Glomerular endothelial cell (primary cell): ENCODE measurements at places on chromosomes 13 and 19. TPM values are rescaled to one million over a fixed set of nuclear protein-coding genes. Genes with fewer than 3 reads are reported as not detected.

DNA sequence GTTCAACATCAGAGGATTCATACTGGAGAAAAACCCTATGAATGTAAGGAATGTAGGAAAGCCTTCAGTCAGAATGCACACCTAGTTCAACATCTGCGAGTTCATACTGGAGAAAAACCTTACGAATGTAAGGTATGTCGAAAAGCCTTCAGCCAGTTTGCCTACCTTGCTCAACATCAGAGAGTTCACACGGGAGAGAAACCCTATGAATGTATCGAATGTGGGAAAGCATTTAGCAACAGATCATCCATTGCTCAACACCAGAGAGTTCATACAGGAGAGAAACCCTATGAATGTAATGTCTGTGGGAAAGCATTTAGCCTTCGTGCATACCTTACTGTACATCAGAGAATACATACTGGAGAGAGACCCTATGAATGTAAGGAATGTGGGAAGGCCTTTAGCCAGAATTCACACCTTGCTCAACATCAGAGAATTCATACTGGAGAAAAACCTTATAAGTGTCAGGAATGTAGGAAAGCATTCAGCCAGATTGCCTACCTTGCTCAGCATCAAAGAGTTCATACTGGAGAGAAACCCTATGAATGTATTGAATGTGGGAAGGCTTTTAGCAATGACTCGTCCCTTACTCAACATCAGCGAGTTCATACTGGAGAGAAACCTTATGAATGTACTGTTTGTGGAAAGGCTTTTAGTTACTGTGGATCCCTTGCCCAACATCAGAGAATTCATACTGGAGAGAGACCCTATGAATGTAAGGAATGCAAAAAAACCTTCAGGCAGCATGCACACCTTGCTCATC, 15.4 kb downstream of the ZNF570 start:
- no peak for DNase-seq

DNA sequence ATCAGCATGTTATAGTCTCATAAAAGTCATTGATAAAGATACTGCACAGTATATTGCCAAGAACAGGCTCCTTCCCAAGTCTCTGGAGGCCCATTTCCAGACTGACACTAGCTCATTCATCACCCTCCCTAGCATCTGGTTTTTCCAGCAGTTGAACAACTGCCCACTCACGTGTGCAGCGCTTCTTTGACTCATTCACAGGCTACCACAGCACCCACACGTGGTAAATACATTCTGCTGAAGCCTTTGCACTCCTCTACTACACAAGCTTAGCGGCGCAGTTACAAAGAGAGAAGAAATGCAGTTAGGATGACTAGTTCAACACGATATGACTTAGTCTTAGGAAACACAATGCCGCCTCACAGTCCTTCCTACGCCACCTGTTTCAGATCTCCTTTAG, 87.7 kb downstream of the DOCK9 start:
- DNase-seq, result no peak

GRCh38 chr13:80339912-80340650, 845 bp downstream of the SPRY2 start:
- no peak for DNase-seq

GRCh38 chr13:112938680-112939079, 30.3 kb upstream of the MCF2L start:
- no peak for DNase-seq

- DNase-seq, result no peak
Measured at GRCh38 chr13:60075850-60076249, 87.9 kb downstream of the DIAPH3 start.

GRCh38 chr13:80337288-80338081, 3.4 kb downstream of the SPRY2 start:
- DNase-seq, result no peak

- no peak for DNase-seq
Measured at GRCh38 chr19:14363183-14364097, 17.8 kb upstream of the ADGRE5 start.

The CPB2 gene
- total RNA-seq, result not detected in 2 replicates

The ZNF14 gene
- 2.5 and 5.5 TPM in 2 replicates for total RNA-seq

The KLK10 gene
- total RNA-seq, result not detected in 2 replicates

The DDA1 gene
- total RNA-seq, result 74.4 and 78.0 TPM in 2 replicates

The RBM42 gene
- 98.4 and 110 TPM in 2 replicates for total RNA-seq
